Kidney epithelial cell (primary cell): ENCODE measurements at places on chromosomes 3 and 15.

GRCh38 chr15:49265911-49266310, 95.9 kb downstream of the GALK2 start:
- no peak for DNase-seq

- DNase-seq = no peak
Measured at GRCh38 chr3:183252973-183253527, at the start of gene B3GNT5. Gene B3GNT5, plus strand, starts transcription at chr3:183253253. Its CDS starts 16,546 bp downstream, at chr3:183269799.

GRCh38 chr3:194005930-194006501, 129.9 kb upstream of the HES1 start:
- no peak for DNase-seq

GRCh38 chr15:76101655-76102054, 41.9 kb downstream of the TMEM266 start:
- DNase-seq = no peak

- no peak for DNase-seq
Measured at GRCh38 chr15:39078026-39078425, 502.9 kb upstream of the THBS1 start.

DNA sequence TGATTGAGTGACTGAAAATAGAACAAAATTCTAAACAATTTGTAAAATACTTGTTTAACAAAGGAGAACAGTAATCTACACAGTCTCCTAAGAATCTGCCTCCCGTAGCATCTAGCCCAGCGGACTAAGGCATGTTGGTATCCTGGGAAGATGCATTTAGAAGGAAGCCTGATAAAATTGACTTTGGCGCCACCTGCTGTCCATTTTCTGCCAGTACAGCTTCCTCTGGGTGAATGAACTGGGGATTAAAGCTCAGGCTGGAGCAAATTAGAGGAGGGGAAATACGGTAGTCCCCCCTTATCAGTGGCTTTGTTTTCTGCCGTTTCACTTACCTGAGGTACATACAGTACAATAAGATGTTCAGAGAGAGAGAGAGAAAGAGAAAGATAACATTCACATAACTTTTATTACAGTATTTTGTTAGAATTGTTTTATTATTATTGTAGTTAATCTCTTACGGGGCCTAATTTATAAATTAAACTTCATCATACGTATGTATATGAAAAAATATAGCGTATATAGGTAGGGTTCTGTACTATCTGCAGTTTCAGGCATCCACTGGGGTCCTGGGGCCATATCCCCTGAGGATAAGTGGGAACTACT, 191.6 kb downstream of the GAP43 start:
- no peak for DNase-seq

DNA sequence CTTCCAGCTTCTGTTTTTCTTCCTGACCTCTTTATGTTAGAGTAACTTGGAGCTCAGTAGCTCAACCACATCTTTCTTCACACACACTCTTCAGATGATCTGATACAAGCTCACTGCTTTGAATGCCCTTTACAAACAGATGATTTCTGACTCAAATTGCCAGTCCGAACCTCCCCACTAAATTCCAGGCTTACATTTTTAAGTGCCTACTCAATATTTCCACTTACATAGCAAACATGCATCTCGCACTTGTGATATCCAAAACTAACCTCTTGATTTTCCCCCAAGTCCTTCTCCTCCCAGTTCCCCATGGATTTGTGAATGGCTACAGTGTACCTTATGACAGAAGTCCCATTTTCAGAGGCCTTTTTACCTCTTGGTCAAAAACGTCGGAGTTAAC, 139.1 kb downstream of the GBE1 start:
- DNase-seq = no peak

DNA sequence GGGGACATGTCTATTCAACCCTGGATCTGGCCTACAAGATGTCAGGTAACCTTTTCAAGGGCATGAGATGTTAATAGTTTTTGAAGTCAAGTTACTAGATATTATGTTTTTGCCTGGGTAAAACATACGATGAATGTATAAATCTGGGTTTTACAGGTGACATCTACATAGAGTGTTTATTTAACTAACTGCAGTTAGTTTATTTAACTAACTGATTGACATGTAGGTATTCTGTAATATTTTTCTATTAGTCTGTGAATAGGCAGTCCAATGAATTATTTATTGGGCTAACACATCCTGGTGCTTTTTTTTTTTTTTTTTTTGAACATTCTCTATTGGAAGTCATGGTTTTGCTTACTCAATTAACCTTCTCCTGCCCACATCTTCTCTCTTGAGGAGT, 38.7 kb upstream of the TNIK start:
- no peak for DNase-seq

DNA sequence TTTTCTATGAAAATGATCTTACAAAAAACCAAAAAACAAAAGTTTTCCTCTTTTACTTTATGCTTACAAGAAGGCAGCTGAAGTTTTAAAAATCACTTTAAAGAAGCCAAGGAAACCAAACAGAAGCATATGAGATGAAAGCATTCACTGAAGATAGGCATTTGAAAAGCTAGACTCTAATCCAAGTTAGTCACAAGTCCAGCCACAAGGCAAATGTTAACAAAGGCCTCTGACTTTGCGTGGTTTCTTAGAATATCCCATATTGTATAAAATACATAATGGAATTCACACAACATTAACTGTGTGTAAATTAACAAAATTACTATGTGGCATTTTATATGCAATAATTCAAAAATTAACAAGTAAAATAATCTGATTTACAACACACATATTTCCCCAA, 17.7 kb downstream of the MRPL3 start:
- DNase-seq = no peak
